ENCODE measurements at places on chromosomes 11 and 22.

- peak; percentile 65 for DNase-seq
Measured at GRCh38 chr11:122714004-122714403, 58.5 kb downstream of the UBASH3B start.

DNA sequence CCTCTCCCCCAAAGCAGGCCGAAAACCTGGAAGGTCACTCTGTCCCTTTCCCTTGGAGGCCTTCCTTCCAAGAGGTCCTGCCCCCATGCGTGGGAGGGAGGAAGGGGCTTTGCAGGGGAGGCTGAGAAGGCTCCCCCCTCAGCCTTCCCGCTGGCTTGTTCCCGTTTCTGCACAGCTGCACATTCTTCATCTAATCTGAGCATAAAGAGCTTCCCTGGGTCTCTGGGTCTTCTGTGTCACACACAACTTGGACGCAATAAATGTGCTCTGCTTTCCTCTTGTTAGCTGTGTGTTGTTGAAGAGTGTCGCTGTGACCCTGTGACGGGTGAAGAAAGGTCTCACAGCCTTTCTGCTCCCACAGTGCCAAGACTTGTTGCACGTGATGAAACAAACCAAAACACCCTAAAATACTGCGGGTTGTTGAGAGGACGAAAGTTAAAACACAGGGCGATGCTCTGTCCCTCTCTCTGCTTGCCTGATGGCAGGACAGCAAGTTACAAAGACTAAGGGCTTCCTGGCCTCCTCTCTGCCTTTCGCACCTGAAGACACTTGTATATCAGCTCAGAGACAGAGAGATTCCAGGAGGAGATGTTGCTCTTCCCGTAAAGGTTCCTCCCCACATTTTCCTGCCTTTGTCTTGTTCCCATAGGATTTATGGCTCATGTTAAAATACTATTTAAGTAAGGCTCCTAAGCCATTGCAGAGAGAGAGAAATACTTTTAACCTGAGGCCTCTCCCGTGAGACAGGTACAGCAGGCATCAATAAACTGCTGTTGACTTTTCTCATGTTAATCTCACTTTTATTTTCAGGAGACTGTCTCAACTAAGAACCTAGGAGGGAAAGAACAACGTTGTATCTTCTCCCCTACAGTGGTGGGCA, 15.4 kb upstream of the IFITM3 start:
- DNase-seq, result peak; percentile 54

GRCh38 chr11:122778148-122778547, 60.2 kb upstream of the CRTAM start:
- peak; percentile 48 for DNase-seq

DNA sequence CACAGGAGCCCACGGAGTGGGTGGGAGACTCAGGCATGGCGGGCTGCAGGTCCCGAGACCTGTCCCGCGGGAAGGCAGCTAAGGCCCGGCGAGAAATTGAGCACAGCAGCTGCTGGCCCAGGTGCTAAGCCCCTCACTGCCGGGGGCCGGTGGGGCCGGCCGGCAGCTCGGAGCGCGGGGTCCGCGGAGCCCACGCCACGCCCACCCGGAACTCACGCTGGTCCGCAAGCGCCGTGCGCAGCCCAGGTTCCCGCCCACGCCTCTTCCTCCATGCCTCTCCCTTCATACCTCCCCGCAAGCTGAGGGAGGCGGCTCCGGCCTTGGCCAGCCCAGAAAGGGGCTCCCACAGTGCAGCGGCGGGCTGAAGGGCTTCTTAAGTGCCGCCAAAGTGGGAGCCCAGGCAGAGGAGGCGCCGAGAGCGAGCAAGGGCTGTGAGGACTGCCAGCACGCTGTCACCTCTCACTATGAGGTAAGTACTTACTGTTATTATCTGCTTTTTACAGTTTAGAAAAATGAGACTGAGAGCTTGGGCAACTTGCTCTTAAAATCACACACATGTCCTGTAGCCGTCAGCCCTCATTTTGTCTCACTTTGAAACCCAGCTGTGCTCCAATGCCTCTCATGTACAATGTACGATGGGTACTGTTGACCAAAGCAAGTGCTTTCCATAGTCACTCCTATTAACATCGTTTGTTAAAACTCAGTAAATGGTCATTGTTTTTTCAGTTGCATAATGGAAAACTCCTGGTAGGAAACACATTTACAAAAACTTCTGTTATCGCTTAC, 12.2 kb upstream of the OR10D3 start:
- no peak for DNase-seq

GRCh38 chr11:105229761-105230160, 90.2 kb upstream of the CARD18 start:
- peak; percentile 56 for DNase-seq

DNA sequence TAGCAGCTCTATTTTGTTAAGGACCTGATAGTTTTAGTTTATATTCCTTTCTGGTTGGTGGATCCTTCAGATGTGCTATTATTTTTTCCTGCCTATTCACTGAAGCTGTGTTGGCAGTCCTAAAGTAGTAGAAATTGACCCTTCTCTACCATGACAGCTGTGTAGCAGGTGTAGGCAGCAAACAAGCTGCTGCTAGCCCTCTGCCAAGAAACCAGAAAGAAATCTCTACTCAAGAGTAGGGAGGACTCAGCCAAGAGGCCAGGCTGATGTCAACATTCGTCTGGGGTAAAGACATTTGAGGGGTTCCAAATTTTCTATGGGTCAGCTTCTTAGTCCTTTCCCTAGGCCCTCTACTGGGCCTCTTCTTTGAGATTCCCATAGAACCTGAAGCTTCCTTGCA, 51.2 kb downstream of the CSTF3 start:
- DNase-seq, result no peak

DNA sequence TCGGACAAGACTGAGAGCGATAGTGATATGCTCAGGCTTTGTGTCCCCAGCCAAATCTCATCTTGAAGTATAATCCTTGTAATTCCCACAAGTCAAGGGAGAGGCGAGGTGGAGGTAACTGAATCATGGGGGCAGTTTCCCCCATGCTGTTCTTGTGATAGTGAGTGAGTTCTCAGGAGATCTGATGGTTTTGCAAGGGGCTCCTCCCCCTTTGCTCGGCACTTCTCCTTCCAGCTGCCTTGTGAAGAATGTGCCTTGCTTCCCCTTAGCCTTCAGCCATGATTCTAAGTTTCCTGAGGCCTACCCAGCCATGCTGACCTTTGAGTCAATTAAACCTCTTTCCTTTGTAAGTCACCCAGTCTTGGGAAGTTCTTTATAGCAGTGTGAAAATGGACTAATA, 7.5 kb upstream of the FOLR2 start:
- DNase-seq, result peak; percentile 78

All from suppressor macrophage treated with lipopolysaccharide for 1 hour (primary cell).